ENCODE measurements at places on chromosomes 3 and 15.

- DNase-seq = no peak
These were observed 44.4 kb downstream of the LSM3 start for GRCh38 chr3:14222900-14223594.

DNA sequence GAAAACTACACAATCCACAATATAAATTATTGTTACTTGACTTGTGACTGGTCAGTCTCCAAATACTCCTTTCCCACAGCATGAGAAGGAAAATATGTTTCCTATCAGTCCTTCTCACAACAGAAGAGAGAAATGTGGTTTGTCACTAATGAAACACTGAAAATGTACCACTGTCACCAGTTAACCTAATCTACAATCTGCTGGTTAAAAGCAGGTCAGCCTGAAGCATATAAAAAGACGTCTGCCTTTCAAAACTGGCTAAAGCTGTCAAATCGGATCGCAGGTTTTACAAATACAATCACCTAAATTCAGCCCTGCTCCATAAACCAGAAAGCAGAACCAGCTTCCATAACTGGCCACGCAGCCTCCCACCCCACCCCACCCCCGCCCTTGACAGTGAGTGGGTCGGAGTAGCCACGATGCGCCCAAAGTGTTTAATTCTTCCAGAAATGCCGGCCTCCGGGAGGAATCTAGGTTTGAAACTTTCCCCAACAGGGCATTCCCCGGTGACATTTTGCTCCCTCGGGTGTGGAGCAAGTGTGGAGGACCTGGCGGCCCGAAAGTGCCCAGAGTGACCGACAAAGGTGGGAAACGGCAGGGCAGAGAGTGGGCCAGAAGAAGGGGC is 682 bp downstream of the ETFA start:
- no peak for DNase-seq

GRCh38 chr15:75156326-75157215 is 45.1 kb upstream of the C15orf39 start:
- DNase-seq = no peak

DNA sequence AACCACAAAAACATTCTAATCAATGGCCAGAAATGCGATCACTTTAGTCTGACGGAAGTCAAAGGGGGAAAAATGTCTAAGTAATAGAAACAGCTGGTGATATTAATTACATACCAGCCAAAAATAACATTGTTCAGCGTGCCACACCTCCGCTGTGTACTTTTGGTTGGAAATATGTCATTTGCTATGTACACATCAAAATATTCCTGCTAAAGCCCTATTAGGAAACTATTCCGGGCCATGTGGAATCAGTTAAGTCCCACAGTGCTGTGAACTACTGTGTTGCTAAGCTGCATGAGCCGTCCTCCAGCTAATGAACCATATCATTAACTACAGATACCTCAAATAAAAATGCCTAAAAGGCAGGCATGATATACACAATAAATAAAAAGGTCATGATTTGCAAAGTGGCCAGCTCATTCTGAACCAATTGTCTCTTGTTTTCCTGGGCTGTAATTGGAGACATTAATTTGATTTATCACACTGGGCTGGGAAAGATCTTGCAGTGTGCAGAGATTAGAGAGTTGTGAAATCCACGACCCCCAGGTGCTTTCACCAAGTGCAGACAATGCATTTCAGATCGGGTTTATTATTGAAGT is 200.5 kb upstream of the LRTM1 start:
- no peak for DNase-seq

DNA sequence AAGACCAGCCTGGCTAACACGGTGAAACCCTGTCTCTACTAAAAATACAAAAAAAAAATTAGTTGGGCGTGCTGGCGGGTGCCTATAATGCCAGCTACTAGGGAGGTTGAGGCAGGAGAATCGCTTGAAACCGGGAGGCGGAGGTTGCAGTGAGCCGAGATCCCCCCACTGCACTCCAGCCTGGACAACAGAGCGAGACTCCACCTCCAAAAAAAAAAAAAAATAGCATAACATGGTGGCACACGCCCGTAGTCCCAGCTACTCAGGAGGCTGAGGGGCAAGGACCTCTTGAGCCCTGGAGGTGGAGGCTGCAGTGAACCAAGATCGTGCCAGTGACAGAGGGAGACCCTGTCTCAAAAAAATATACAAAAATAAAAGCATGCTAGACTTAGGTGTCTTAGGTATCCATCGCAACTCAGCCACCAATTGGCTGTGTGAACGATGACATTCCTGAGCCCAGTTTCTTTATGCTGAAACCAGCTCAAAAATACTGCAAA is 6.2 kb downstream of the PLCH1 start:
- DNase-seq = no peak

DNA sequence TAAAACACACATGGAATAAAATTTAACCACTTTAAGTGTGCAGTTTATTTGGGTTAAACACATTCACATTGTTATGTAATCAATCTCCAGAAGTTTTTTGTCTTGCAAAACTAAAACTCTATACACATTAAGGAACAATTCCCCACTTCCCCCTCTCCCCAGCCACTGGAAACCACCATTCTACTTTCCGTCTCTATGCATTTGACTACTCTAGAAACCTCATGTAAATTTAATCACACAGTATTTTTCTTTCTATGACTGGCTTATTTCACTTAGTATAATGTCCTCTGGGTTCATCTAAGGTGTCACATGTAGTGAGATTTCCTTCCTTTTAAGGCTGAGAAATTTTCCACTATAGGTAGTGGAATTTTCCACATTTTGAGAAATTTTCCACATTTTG is 568.7 kb upstream of the UBE2E2 start:
- no peak for DNase-seq

GRCh38 chr3:36700537-36701248 is 63.7 kb downstream of the DCLK3 start:
- DNase-seq = peak; percentile 22

DNA sequence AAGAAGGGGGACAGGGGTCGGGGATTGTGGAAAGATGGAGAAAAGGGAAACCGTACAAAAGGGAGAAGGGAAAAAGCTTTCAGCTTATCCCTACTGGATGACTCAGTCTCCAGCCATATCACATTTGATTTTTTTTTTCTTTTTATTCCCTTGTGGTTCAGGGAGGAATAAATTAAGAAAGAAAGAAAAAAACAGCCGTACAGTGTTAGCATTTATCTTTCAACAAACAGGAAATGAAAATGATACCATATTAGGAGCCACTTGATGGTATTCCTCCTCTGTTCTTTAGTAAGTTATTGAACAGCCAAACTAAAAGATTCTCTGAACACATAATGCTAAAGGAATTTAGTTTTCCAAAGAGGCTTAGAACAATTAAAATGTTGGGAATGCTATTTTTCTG is 594.4 kb downstream of the FOXP1 start:
- no peak for DNase-seq

DNA sequence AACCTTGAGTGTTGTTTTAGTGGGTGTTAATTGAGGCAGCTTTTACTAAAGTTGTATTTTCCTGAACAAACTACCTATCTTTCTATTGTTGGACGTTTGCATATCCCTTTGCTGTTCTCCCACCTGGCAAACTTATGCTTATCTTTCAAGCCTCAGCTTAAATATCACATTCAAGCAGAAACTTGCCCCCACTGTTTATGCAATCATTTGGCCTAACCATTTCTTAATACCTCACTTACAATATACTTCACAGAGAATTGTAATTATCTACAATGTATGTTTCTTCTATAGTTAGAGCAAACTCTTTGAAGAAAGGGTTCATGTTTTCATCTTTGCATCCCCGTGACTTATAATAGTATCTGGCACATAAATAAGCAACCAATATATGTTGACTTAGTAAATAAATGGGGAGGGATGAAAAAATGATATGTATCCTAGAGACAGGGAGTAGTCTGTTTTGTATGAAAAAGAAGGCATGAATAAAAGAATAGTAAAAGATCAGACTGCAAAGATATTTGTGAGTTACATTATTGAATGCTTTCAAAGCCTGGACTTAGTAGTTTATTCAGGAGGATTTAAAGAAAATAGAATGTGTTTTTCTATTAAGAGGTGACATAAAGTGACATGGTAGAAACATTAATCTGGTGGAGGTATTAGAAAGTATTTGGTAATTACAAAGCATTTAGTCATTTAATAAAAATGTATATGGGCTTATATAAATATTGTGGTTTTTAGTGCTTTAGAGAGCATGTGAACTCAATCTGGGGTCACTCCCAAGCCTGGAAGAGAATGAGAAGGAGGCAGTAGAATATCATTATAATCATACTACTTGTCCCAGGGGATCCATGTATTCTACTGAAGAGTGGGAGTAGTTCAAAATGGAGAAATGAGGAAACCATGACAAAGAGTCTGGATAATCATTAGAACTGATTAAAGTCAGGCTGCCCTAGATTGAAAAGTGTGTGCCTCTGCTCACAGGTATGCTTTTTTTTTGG is 60.0 kb upstream of the DCBLD2 start:
- no peak for DNase-seq

DNA sequence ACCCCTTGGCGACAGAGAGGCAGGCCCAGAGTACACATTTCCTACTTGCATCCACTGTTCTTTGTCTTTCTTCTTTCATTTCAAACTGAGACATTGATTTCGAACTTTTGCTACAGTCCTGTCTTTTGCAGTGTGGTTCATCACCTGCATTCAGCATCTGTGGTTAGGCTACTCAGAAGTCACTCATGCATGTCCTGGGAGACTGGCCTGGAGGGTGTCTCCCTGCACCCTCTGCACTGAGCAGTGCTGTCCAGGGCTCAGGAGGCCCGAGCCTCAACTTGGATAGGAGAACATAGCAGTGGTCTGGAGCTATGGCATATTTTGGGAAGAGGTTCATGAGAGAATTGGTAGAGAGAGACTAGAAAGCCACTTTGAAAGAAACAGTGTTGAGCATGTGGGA is 240.2 kb upstream of the TPRG1 start:
- DNase-seq = no peak

- no peak for DNase-seq
These were observed 27.8 kb downstream of the SHQ1 start for GRCh38 chr3:72820415-72820814.

GRCh38 chr3:114351123-114351821 is 57.4 kb downstream of the TIGIT start:
- DNase-seq = no peak

GRCh38 chr15:90705212-90705611 is 11.9 kb upstream of the BLM start:
- DNase-seq = no peak

- no peak for DNase-seq
These were observed 115.6 kb downstream of the FNDC3B start for GRCh38 chr3:172154768-172155664.

GRCh38 chr3:24498391-24498790 is 3.7 kb upstream of the THRB start:
- no peak for DNase-seq

- no peak for DNase-seq
These were observed 63.0 kb downstream of the ST6GAL1 start for GRCh38 chr3:186993210-186993782.

GRCh38 chr15:60362321-60363086 is 35.3 kb downstream of the ANXA2 start:
- DNase-seq = no peak

DNA sequence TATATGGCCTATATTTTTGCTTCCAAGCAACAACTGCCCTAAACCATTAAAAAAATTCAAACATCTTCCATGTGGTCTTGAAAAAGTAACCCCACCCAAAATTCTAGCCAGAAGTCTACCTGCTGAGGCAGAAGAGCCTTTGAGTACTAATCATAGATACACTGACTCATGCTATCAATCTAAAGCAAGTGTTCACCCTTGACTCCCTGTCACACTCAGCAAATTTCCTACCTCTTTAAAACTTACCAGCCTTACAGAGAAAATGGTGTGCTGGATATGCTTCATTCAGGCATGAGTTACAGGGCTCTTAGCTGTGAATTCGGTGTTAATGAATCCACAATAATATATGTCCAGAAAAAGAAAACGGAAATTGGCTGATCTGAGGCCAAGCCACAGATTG is 373.8 kb downstream of the MAGI1 start:
- no peak for DNase-seq

DNA sequence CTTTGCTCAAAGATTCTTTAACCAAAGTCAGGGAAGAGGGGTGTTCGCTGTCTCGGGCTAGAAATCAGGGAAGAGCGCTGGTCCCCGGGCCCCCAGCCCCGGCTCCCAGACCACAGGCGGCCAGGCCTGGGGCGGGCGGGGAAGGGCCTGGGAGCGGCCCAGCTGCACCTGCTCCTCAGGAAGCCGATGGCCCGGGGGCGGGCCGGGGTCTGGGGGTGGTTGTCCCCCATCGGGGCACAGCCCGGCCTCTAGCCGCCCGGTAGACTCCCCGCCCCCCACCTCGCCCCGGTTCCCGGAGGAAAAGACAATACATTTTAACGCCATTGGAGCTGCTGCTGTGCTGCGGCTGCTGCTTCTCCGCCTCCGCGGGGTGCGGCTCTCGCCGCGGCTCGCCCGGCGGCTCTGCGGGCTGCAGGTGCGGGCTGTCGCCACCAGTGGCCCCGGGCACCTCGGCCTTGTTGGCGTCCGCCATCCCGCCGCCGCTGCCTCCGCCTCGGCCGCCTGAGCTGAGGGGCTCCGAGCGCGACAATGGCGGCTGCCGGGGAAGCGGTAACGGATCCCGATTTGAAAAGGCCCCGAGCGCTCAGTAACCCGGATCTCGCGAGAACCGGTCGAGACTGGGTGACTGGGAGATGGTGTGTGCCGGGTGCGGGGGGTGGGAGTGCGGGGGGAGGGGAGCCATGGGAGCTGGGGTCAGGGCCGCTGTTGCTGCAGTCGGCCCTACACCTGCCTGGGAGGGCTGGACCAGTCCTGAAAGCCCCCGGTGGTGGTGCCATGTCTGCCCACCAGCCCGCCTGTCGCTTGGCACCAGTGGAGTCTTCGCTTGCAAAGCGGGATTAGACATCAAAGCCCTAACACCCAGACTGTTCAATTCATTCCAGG is at the start of gene MYEF2:
Gene MYEF2 (minus strand): TSS at position 530 of the 882 bp plus-strand sequence. CDS start 58 bp downstream, at position 472.
- DNase-seq = peak; percentile 37

DNA sequence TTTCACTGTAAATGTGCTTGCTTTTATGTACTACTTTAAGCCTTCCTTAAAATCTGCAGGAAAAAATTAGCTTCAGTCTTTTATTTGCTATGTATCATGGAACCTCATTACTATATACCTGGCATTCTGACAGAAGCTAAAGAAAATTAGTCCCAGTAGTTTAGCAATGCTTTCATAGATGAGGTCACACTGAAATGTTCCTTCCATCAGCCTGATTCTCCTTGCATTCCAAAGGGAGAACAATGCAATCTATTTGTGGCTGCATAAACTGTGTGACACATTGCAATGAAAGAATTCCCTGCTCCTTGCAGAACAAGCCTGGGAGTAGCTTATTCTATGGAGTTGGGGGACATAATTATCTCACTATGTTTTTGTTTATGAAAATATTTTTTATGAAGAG is 691.5 kb upstream of the ARPP21 start:
- DNase-seq = no peak

- DNase-seq = no peak
These were observed 131.9 kb upstream of the STAC start for GRCh38 chr3:36248374-36248773.

GRCh38 chr3:9301798-9302197 is 52.4 kb upstream of the SRGAP3 start:
- DNase-seq = no peak

GRCh38 chr3:83011481-83011880 is 1250.0 kb upstream of the GBE1 start:
- DNase-seq = no peak

DNA sequence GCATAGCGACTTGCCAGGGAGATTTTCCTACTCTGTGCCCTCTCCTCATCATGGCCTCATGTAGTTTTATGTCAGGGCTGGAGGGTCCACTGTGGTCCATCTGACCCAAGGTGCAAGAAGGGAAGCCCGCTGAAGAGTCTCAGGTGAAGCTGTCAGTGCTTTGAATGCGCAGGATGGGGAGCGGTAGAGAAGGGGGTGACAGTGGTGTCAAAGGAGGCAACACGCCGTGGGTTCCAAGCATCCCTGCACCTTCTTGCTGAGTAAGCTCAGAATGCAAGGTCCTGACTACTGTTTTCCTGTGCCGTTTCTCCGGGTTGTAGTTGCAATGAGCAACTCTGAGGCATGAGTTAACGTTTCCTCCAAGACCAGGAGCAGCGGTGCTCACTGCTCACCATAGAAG is 44.9 kb upstream of the RAB6B start:
- DNase-seq = no peak
